Central memory CD8-positive, alpha-beta T cell (primary cell): ENCODE measurements at places on chromosomes 16 and 17.

- DNase-seq = peak; percentile 9
These were observed 32.8 kb upstream of the ETV4 start for GRCh38 chr17:43578699-43579565.

DNA sequence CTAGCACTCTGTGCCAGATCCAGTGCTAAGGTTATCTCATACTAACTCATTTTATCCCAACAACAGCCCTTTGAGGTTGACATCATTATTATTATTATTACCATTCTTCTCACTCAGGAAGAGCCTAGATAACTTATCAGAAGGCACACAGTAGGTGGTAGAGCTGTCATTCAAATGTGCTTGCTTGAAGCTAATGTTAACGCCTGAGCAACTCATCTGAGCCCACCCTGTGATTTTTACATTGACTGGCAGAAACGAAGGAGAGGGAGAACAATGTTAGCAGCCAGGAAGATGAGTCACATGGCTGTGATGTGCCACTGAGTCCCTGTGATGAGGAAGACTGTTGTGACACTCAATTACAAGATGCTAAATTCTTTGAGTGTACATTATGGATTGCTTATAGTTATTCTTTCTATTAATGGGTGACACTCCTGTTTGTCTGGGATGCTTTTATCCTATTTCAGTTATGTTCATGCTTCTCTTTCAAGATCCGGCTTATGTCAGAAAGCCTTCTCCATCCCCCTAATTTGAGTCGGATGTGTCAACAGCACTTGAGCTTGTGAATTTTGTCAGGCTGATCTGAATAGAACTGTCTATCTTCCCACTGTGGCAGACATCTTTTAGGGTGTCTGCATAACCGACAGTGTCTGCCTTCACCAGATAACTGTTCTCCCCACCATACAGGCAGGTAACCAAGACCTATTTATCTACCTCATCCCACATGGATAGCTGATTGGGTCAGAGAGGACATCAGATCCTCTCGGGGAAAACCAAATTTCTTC lies 426.4 kb downstream of the CA10 start:
- DNase-seq = no peak

- no peak for DNase-seq
These were observed 145.0 kb upstream of the ASIC2 start for GRCh38 chr17:33438139-33438538.

GRCh38 chr16:21600031-21600773 lies 825 bp downstream of the METTL9 start:
- no peak for DNase-seq

- no peak for DNase-seq
These were observed 267.2 kb upstream of the CDH5 start for GRCh38 chr16:66099306-66099705.

- DNase-seq = peak; percentile 6
These were observed 32.4 kb downstream of the IL21R start for GRCh38 chr16:27434141-27435051.

GRCh38 chr17:35170968-35171771 lies 23.0 kb downstream of the SLC35G3 start:
- peak; percentile 23 for DNase-seq

DNA sequence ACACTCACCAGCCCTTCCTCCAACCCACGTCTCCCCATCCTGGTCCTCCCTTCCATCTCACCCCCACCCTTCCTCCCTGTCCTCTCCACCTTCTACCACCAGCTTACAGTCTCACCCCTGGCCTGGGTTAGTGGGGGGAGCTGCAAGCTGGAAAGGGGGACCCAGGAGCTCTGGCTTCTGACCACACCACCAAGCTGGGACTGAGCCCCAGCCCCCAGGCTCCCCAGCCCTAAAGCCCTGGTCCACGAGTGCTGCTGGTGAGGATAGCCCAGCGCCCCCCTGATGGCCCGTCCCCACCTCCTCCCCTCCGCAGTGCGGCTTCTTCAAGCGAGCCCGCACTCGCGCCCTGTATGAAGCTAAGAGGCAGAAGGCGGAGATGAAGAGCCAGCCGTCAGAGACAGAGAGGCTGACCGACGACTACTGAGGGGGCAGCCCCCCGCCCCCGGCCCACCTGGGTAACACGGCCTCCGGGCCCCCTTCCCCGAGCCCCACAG lies 7.2 kb upstream of the PDK2 start:
- DNase-seq = no peak

GRCh38 chr17:50139950-50140885 lies 10.3 kb upstream of the SAMD14 start:
- peak; percentile 71 for DNase-seq

- no peak for DNase-seq
These were observed 5.3 kb downstream of the RPUSD1 start for GRCh38 chr16:782766-783403.

- no peak for DNase-seq
These were observed 2.7 kb downstream of the CTDNEP1 start for GRCh38 chr17:7248796-7249195.

GRCh38 chr17:3754458-3755334 lies 31.0 kb downstream of the HASPIN start:
- peak; percentile 59 for DNase-seq

DNA sequence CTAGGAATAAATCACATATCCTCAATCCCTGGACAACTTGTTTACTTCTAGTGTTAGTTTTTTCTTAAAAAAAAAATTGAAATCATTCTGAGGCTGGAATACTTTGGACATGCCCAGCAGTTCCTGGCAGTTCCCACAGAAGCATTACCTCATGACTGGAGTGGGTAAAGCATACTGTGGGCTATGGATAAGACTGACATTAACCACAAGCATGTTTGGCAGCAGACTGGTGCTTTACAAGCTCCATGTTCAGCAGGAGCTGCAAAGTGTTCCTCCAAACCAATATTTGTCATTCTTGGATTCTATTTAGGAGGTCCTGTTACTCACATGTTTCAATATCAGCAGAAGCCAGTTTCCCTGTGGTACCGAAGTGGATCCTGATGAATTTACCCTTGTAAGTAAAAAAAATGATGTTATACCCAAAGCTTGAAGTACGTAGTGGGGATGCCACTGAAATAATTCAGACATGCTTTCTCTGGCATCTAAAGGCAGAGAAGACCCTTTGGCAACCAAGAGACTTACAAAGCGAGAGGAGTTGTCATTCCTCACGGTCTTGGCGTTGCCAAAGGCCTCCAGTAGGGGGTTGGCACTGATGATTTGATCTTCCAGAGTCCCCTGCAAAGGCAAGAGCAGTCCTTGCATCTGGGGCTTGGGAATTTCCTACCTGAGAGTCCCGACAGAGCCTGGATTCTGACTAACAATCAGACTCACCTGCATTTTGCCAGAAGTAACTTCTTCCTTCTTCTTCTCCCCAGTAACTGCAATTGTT lies 4.9 kb downstream of the MYH1 start:
- no peak for DNase-seq

- no peak for DNase-seq
These were observed 142.1 kb downstream of the HS3ST3B1 start for GRCh38 chr17:14442798-14443528.

GRCh38 chr16:29968205-29968604 lies 5.5 kb upstream of the TAOK2 start:
- DNase-seq = no peak

DNA sequence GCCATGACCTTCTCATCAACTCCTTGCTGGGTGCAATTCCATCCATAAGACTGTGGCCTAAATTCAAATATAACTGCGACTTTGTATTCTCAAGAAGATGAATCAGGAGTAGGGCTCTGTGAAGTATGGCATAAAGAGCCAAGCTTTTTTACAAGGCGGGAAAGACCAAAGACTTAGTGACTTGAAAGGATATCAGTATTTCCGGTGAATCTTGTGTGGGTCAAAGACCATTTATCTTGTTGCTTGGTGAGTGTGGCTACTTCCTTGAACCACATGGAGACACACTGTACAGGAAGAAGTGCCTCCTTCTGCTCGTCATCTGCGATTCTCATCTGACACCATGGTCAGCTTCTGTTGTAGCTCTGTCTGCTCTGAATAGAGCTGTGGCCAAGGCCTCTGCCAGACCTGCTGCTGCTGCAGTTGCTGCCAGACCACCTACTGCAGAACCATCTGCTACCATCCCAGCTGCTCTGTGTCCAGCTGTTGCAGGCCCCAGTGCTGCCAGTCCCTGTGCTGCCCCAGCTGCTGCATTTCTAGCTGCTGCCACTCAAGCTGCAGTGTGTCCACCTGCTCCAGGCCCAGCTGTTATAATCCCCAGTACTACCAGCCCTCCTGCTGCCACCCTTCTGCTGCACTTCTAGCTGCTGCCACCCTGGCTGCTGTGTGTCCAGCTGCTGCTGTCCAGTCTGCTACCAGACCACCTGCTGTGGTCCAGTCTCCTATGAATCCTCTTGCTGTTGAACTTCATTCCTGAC lies 6.1 kb upstream of the KRTAP2-4 start:
- DNase-seq = no peak

DNA sequence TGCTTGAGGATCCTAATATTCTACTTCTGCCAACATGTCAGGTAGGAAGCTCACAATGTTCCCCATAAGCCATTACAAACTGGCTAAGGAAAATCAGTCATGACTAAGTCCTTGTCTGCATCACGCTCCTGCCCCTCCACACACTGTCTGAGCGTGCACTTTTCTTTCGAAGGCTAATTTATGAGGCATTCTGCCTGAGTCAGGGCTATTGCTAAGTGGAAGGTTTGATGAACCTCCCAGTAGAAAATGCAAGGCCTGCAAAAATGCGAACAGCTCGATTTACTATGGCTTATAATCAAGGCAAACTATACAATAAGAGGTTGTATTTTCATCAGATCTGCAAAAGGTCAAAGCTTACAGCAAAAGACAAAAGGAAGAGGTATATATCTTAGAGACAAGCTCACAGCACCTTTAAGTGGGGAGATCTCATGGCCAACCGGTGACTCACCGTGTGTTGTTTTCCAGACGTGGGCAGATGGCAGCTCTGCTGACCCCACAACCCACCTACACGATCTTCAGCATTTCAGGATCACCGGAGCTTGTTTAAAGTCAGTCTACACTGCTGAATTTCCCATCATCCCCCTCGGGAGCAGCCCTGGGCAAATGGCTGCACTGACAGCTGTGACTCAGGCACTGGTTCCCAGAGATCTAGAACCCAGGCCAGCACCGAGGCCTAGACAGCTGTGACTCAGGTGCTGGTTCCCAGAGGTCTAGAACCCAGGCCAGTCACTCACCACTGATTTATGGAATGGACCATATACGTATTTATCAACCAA lies 26.1 kb downstream of the MEAK7 start:
- peak; percentile 5 for DNase-seq

GRCh38 chr17:78697554-78698343 lies 84.3 kb downstream of the CYTH1 start:
- no peak for DNase-seq

DNA sequence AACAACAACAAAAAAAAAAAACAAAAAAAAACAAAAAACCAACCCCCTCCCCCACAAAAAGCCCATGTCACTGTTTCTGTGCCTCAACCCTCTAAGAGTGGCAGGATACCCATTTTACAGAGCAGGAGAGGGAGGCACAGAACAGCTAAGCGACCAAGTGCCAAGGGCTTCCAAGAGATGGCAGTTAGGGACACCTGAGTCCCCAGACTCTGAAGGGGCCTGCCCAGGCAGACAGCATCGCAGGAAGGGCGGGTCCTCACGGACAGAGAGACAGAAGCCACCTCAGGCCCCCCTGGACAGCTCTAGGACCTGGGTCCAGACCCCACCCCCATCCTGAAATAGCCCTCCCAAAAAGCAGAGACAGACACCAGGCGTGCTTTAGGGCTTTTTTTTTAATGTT lies 21.6 kb upstream of the CPSF4L start:
- no peak for DNase-seq

- no peak for DNase-seq
These were observed 99.7 kb downstream of the CMIP start for GRCh38 chr16:81544261-81544660.

GRCh38 chr16:442976-443375 lies 17.5 kb downstream of the RAB11FIP3 start:
- no peak for DNase-seq

DNA sequence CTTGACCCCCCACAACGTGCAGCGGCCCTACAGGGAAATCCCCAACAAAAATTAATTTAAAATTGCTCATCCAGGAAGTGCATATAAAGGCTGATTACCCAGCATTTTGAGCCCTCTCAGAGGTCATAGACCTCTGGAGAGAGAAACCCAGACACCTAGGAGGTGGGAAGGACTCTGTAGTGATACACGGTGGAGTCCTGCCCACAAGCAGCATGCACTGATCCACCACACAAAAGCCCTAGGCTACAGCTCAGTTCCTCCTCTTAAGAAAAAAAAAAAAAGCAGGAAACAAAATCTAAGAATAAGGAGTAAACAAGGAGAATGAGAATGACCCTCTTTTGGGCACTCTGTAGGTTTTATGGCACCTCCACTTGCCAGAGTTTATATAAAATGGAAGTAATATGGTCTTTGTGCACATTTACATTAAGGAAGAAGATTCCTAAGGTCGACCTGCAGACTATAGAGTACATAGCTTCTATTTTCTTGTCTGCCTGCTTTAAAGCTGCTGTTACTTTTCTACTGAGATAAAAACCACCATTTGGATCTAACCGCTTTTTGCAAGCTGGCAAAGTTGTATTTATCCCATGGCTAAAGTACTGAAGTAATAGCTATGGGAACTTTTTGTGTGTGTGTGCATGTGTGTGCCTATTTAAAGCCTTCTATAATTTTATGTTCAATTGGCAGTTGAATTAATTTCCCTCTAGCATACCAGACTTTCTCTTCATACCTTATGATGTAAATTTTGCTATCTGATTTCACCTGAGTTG lies 46.9 kb downstream of the ACSM1 start:
- DNase-seq = no peak

DNA sequence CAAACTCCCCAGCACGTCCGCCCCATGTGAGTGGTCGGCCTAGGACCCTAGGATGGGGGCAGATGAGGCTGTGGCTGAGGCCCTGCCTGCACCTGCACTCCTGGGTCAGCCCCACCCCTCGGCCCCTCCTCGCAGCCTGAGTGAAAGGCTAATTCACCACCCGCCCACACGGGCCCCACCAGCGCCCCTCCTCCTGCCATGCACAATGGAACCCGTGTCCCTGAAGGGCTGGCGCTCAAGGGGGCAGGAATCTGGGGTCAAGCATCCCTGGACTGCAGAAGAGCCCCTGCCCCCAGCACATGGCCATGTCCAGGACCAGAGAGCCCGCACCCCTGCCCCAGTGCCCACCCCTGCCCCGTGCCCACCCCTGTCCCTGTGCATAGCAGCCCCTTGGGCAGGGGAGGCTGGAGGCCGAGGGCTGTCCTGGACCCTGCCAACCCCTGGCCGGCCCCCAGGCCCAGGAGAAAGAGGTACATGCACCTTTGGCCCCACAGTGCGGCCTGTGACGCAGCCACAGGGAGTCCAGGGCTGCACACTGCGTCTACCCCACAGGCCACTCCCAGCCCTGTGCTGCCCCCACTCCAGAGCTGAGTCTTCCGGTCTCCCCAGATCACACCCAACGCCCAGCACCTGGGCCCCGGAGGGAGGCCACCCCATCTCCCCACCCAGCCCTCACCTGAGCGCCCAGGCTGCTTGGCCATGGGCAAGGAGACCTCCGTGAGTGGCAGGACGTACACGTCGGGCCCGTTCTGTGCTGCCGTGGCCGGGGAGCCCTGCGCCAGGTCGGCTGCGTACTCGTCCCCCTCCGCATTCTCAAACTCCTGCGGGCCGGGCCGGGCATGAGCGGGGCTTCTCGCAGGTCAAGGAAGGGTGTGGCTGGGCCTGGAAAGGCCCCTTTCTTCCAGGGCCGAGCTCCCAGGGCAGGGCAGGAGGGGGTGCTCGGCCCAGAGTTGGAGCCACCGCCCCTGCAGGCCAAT lies 34.6 kb upstream of the PVALEF start:
- DNase-seq = no peak

- DNase-seq = no peak
These were observed 78.2 kb downstream of the NXN start for GRCh38 chr17:901191-901950.
